Gastroesophageal sphincter (tissue), 4 donors: ENCODE measurements at places on chromosomes 6 and 20. TPM values are rescaled to one million over a fixed set of nuclear protein-coding genes. Genes with fewer than 3 reads are reported as not detected.
A peak's percentile ranks its signal among the peaks of the same experiment; 100 is the strongest.

- ATAC-seq: peak; percentile 55
These were observed 34.6 kb downstream of the FBXO5 start for GRCh38 chr6:152948150-152948768.

- ATAC-seq: no peak
These were observed 11.8 kb upstream of the SPAG4 start for GRCh38 chr20:35603695-35604448.

DNA sequence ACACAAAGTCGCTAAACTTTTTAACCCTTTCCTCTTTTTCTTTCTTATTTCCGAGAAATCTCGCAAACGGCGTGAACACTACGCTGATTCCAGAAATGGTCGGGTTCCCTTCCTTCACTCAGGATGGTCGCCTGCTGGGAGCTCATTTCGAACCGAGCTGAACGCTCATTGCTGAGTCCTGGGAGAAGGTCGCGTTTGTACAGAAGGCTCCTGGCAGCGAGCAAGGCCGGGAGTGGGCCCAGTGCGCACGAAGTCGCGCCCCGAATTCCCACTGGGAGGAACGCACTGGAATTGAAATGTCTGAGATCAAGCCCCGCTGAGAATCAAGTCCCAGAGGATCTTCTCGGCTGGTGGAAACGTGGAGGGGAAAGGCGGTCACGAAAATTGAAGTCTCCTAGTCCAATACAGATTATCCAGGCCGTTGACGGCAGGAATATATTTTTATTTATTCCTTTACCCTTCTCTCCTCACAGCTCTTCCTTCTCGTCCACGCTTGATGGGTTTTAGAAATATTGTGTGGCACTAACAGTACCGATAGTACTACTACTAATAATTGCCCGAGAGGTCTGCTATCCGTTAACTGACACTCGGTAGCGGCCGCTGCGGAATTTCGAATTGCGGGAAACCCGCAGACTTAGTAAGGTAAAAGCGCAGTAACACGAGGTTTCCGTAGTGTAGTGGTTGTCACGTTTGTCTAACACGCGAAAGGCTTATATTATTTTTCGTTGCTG lies 207.2 kb upstream of the ZNF184 start:
- no peak for ATAC-seq

GRCh38 chr6:127483399-127484055 lies 24.3 kb upstream of the KIAA0408 start:
- ATAC-seq: no peak

DNA sequence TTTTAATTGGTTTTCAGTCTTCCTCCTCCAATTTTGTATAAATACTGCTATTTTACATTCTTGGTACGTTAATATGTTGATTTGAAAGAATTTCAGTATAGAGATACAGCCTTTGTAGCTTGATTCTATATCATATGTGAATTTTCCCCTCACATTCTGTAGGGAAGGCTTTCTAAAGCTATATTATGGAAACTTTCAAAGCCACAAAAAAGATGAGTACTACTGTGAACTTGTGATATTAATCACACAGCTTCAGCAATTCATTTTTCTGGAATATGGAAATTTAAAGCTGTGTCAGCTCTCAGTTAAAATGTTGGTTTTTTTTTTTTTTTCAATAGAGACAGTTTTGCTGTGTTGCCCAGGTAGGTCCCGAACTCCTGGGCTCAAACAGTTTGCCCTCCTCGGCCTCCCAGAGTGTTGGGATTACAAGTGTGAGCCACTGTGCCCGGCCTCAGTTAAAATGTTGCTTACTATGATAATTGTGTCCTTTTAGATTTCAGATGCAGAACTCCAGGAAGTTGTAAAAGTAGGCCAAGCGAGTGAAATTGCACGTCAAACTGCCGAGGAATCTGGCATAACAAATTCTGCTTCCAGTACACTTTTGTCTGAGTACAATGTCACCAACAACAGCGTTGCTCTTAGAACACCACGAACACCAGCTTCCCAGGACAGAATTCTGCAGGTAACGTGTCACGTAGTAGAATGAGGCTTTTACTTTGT lies 20.6 kb downstream of the CDC5L start:
- no peak for ATAC-seq

DNA sequence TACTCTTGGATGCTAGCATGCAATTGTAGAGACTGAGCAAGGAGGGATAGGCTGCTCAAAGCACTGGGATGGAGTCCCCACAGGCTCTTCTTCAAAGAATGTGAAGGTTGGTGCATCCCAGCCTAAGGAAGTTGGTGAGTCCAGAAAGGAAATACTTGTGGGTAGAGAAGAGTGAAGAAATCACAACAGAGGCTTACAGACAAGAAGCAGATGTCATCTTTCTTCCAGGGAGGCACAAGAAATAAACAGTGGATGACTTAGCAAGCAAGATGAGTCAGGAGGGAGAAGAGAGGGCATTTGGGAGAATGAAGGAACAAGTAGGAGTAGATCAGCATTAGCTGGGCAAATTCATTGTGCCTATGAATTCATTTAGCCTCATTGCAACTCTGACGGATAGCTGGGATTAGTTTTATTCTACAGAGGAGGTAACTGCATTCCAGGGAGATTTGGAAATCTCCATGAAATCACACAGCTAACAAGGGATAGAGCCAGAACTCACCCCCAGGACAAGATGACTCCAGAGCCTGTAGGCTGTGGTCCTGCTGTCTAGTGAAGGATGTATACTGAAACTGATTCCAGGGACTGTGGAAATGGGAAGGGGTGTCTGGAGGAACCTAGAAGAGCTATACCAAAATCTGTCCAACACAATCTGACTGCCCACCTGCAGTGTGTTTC lies 125.8 kb upstream of the SPTLC3 start:
- peak; percentile 61 for ATAC-seq

DNA sequence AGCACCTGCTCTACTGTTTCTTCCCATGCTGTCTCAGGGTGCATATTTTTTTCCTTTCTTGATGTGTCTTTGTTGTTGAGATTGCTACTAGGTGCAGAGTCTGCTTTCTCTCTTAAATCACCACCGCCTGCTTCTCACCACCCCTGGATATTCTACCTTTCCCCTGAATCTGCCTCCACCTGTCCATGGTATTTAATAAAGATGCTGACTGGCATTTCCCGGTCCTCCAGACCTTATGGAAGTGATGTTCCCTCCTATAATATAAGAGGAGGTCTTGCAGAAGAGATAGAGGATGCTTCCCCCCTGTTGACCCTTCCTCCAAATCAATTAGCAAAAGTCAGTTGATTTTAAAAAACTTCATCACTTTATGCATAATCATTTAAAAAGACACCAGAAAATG lies 107.9 kb upstream of the IYD start:
- no peak for ATAC-seq

DNA sequence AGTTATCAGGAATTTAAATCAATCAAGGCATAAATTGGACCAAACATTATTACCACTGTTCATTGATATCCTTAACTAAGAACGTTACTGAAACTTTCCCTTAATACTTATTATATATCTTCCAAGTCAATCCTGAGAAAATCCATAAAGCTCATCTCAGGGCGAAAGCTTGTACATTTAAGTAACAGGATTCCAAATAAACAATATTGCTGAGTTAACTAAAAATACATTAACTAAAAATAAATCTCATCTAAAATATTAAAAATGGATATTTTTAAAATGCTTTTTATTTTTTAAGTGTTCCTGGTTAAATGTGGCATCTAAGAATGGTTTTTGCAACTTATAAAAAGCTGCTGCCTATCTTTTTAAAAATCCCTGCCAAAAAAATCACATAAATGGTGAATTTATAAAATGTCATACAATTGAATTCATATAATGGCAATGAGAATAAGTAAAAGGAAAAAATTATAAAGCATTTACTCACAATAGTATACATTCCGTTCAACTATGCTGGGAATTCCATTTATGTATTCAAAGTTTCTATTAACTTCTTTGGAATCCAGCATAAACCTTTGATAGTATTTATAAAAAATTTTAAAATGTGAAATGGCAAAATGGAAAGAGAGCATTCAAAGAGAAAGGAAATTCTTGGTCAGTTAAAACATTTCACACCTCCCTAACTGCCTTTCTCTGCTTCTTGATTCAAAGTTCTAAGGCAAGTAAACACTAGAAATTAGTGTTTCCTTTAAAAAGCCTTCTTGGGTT lies 20.8 kb upstream of the GMDS start:
- ATAC-seq: no peak

- no peak for ATAC-seq
These were observed 6.0 kb upstream of the BTN1A1 start for GRCh38 chr6:26494117-26494516.

- no peak for ATAC-seq
These were observed 18.4 kb downstream of the PHACTR2 start for GRCh38 chr6:143695969-143696663.

DNA sequence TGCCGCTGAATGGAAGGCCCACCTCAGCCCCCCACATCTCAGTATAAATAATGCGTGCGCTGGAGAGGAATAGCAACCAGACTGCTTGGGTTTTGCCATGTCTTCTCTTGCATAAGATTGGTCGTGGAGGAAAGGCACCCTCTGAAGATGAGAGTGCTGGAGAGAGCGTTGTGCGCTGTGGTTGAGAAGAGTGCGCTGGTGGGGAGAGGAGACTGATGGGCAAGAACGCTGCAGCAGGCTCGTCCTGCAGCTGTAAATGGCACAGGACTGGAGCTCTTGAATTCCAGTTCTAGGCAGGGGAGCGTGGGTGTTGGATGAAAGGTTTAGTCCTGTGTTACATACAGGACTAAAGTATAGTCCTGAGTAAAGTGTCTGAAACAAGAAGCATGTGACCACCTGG lies 51.5 kb downstream of the RPRD1B start:
- peak; percentile 54 for ATAC-seq

DNA sequence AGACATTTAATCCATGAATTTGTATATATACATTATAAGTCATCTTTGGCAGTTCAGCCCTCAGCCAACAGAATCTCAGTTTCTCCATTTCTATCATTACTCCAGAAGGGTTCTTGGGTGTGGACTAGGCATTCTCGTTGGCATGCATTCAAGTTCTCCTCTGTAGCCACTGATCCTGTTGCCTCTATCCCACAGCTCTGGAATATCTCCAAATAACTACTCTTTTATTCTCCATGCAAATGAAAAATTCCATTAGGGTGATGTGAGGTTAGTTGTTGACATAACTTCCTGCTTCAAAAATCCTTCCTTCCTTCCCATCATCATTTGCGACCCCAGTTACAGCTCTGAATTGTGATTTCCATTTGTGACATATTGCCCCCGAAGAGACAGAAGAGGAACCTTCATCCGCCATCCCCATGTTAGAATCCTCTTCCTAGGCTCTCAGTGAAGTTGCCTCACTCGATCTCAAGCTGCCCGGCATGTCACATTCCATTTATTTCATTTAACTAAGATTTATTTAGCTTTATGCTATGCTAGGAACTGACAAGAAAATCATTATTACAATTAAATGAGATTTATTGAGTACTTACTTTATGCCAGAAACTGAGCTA lies 93.7 kb upstream of the EDN1 start:
- no peak for ATAC-seq

- no peak for ATAC-seq
These were observed 106.1 kb downstream of the TFAP2C start for GRCh38 chr20:56735084-56735642.

The BTN1A1 gene
- total RNA-seq: not detected

The HAO1 gene
- not detected for total RNA-seq

The CDH4 gene
- not detected for total RNA-seq

The MGME1 gene
- 12.7 TPM for total RNA-seq

The PARD6B gene
- 3.8 TPM for total RNA-seq
